ENCODE measurements at places on chromosomes 4 and X.
A peak's percentile ranks its signal among the peaks of the same experiment; 100 is the strongest.

DNA sequence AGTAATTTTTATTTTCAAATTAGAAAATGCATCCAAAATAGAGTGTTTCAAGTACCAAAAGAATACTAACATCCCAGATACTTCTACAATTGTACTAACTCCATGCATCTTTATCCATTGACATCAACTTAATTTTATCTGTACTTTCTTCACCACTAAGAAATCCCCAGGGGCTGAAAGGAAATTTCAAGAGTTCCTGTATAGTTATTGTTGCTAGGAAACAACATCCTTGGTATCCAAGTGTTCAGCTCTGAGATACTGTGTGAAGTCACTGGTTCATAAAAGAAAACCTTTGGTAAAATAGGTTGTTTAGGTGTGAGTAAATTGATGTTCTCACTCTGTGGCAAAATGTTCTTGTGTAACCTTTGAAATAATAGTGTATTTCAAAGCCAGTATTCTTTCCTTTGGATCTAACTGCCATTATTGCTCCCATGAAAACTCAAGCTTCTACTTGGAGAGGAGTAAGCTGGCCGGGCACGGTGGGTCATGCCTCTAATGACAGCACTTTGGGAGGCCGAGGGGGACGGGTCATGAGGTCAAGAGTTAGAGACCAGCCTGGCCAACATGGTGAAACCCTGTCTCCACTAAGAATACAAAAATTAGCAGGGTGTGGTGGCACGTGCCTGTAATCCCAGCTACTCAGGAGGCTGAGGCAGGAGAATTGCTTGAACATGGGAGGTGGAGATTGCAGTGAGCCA is 72.9 kb downstream of the COMMD8 start:
- no peak for DNase-seq

DNA sequence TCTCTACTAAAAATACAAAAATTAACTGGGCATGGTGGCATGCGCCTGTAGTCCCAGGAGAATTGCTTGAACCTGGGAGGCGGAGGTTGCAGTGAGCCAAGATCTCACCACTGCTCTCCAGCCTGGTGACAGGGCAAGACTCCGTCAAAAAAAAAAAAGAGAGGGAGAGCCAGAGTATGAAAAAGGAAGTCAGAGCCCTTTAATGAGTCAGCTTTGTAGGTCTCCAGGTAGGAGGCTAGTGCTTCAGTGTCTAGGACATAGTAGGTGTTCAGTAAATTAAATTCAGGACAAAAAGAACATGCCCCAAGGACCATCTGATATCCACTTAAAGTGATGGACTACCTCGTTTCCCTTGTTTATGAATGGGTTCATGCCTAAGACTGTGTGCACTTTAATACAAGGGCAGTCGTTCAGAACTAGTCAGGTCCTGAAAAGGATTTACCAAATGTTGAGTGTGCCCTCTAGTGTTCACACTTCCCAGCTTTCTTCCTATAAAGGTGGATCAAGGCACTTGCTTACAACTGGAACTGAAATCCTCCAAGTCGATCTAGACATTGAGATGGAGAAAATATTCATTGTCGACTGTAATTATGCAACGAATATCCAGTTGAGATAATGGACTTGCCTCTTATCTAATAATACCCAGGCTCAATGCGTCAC is 29.0 kb downstream of the F9 start:
- DNase-seq, result peak; percentile 56

- no peak for DNase-seq
Observed at GRCh38 chr4:100898844-100899243, 381.0 kb upstream of the EMCN start.

GRCh38 chrX:5086388-5086787 is 1142.3 kb downstream of the NLGN4X start:
- DNase-seq, result no peak

GRCh38 chrX:69149466-69150280 is 15.6 kb downstream of the PJA1 start:
- no peak for DNase-seq

DNA sequence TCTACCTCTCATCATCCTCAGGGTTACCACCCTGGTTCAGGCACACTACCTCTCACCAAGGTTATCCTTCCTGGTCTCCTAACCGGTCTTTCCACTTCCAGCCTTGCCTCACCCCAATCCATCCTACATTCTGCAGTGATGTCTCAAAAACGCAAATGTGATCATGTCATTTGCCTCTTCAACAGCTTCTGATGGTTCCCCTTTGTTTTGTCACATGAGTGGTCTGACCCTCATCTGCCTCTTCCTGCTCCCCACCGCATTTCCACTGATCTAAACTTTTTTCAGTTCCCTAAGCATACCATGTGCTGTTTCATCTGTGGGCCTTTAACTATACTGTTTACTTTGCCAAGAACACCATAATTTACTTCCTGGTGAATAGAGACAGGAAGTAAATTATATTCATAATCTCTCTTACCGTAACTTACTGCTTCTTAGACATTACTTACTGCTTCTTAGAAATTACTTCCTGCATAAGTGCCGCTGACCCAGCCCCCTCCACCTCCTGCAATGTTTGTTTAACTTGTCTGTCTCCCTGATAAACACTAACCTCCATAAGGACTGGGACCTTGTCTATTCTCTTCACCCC is 27.1 kb upstream of the NSUN7 start:
- DNase-seq, result peak; percentile 49

DNA sequence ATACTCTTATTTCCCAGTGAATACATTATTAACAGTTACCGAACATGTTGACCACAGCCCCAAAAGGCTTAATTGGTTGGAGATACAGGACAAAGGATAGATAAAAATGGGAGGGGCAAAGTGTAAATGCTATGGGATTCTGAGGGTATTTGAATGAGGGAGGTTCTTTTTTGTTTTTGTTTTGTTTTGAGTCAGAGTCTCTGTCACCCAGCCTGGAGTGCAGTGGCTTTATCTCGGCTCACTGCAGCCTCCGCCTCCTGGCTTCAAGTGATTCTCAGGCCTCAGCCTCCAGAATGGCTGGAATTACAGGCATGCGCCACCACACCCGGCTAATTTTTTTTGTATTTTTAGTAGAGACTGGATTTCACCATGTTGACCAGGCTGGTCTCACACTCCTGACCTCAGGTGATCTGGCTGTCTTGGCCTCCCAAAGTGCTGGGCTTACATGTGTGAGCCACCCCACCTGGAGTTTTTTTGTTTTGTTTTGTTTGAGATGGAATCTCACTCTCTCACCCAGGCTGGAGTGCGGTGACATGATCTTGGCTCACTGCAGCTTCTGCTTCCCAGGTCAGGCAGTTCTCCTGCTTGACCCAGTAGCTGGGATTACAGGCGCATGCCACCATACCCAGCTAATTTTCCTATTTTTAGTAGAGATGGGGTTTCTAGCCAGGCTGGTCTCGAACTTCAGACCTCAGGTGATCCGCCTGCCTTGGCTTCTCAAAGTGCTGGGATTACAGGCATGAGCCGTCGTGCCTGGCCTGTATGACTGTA is 9.0 kb downstream of the UBE2K start:
- no peak for DNase-seq

DNA sequence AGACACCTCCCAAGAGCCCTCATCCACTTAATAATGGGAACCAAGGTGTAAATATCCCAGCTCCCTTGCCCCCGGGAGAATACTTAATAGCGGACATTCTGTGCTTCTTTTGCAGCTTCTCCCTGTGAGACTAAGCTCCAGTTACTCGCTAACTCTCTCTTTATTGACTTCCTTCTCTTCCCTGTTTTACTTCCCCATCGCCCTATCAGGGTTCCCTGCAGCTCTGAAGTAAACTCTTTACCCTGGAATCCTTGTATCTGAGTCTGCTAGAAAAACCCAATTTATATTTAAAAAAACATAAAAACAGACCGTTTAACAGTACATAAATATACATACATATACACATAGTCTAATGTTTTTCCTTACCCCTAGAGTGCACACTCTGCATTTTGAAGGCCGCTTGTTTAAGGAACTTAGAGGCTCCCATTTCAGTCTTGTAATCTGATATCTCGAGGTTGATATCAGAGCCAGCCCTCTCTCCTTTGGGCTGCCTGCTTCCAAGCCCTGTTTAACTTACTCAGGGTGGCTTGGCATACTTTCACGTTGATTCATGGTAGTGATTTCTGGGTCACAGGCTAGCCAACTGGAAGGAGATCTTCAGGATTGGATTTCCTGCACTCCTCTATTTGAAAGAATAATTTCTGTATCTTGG is 177.4 kb upstream of the SCML1 start:
- no peak for DNase-seq

DNA sequence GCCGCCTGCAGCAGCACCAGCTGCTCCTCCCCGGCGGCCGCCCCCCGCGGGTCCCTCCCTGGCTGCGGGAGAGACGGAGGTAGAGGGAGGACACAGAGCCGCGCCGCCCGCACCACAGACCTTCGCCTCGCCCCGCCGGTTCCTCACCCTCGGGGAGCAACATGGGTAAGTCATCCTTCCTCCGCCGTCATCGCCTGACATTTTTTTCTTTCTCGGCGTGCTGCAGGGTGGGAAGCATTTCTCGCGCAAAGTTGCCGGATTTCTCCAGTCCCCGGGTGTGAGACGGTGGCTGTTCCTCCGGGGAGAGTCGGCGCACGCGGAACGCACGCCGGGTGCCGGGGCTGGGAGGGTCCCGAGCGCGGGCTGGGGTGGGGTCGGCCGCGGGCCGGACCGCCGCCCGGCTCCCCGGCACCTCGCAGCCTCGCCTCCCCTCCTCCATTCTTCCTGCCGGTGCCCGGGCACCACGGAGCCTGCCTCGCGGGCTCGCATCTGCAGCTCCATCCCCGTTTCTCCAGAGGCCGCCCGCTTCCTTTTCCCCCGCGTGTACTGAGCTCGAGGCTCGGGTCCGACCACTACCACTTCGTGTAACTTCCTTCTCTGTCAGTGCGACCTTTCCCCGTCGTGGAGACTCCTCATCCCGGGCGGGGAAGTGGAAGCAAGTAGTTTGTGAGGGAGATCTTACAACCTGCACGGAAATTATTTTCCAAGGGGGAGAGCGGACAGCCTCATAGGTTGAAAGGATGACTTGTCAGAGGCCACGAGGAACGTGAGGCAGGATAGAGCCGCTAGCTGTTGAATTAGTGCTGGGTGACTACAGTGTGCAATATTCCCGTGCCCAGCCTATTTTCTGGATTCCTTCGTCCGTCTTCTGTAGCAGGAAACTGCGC is 464 bp downstream of the RAP1GDS1 start:
- peak; percentile 64 for DNase-seq

DNA sequence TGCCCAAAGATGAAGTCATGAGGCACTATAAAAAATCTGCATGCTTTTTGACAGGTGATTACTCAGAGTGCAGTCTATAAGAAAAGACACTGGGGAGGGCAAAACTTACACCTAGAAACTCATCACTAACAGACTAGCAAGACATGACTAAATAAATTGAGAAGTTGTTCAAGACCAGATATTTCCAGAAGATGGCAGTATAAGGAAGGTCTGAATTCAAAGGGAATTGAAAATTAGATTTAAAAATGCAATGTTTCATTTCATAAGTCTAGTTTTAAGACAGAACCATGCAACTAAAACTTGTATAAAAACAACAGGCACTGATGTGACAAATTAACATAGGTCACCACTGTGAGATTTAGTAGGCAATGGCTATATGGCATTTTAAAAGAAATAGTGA is 232.5 kb upstream of the POF1B start:
- DNase-seq, result peak; percentile 2

DNA sequence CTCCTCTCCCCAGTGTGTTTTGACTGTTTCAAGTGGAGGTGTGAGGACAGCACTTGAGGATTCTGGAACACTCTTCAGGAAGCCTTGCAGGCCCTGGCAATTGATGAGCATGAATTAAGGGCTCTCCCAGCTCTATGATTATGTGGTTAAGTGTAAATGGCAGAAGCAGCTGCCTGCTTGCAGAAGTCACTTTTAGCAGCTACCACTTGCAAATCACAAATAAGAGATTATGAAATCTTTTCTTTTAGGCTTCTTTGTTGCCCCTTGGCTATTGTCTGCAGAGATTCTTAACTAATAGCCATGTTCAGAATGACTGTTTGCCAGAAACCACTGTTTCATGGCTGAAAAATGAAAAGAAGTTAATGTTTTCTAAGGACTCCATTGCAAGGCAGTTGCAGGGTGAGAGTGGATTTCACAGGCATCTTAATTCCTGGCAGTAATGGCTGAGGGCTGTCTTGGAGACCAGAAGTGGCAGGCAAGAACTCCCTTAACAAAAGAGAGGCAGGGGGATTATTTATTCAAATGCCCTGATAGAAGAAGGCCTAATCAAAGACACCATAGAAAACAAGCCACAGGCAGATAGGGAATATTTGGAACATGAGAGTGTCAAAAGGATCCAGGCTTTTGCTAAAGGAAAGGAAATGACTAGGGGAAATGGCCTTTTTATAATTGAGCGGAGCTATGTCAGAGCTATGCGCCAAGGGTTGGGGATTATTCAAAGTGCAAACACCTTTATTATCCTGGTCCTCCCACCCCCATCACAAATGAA is 8.3 kb upstream of the HOPX start:
- DNase-seq, result peak; percentile 38

- DNase-seq, result no peak
Observed at GRCh38 chr4:118962540-118962939, 73.9 kb downstream of the SYNPO2 start.

DNA sequence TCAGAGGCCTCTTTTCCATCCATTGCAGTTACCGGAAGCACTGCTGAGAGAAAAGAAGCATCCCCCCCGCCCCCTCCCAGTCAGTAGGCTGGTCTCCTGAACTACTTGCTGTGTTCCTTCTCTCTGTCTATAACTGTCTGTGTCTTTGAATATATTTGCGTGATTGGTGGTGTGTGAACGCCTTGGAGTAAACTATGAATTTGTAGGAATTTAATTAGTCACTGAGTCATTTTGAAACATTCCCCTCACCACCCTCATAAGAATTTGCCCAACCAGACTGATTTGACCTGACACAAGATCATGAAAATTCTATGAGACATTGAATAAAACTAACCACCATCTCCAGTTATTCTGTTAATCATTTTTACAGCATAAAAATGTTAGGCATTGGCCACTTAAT is 6.7 kb upstream of the NXF3 start:
- DNase-seq, result no peak

DNA sequence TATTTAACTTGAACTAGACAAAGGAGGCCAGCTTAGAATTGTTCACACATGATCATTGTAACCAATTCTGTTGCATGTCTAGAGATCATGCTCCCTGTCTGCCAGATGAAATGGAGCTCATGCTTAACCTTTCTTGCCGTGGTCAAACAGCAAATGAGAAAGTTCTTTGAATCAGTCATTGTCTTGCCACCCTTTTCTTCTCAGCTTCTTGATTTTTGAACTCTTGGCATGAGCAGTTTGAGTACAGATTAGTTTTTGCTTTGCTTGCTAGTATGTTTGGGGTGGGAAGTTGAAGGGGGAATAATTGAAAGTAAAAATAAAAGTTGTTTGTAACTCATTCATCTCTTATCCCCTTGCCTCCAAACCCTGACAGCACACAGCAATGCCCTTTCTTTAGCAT is 4.7 kb downstream of the MTM1 start:
- no peak for DNase-seq
